ENCODE measurements at places on chromosomes 11 and 22.

DNA sequence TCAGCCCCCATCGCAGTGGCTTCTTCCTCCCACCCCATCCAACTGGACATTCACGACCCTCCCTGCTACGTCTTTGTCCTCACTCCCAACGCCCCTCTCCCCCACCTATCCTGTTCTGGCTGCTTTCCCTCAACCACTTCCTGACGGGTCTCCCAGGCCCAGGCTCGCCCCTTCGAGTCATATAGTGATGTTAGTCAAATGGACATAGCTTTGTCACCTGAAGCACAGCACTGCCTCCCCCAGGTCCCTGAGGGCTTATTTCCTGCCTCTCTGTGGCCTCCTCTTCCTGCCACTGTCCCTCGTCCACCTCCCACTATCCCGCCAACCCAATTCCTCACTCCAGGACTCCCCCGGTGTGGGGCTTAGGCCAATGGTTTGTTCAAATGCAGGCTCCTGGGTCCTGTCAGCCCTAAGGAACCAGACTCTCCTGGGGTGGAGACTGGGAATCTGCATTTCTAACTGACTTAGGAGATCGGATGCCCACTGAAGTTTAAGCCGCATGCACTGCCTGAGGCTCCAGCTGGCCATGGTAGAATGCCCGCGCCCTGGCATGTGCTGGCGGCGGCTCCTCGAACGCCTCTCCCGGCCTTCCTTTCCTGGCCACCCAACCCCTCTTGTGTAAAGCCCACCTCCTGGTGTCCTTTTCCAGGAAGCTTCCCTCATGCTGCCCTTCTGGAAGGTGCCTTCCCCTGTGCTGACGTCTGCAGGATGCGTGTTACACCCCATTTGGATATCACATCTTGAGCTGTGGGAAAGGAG lies 18.3 kb downstream of the SUN2 start:
- no peak for DNase-seq

DNA sequence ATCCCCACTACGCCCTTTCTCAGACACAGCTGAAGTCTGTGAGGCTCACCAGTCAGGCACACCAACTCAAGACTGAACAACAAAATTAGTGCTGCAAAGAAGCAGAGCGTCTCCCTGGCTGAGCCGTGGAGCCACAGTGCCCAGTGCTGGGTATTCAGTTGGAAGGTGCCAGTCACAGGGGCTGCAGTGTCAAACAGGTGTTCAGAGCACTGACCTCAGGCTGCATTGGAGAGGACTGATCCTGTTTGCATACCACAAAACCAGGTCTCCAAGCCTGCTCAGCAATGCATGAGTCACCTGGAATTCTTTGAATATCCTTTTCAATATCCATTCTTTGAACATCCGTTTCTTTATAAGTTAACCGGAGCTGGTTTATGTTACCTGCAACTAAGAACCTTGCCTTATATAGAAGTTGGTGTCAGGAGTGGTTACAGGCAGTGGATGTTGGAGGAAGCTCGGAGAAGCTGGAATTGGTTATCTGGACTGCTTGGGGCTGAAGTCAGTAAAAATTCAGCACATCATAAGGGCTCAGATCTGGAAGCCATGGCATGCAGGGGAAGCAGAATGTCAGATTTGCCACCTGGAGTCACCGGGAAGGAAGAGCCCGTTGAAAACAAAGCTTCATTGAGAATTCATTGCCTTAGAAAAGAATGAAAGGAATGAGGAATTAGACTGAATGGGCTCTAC lies 30.3 kb downstream of the PDGFB start:
- no peak for DNase-seq

DNA sequence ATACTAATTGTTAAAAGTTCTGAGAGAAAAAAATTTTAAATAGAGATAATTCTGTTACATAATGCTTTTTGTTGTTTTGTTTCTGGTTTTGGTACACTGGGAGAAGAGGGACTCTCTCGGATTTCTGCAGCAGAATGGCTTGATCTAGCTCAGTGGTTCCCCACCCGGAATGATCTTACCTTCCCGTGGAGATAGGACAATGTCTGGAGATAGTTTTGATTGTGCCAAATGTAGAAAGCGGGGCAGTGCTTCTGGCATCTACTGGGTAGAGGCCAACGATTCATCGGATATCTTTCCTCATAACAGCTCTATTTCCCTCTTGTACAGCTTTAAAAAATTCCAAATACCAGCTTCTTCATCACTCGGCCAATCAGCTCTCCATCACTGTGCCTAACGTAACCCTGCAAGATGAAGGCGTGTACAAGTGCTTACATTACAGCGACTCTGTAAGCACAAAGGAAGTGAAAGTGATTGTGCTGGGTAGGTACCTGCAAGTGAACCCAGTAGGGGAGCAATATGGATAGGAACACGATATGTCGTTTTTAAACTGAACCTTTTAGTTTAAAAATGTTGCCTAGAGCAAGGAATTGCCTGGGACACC lies 13.2 kb downstream of the CRTAM start:
- DNase-seq, result no peak

DNA sequence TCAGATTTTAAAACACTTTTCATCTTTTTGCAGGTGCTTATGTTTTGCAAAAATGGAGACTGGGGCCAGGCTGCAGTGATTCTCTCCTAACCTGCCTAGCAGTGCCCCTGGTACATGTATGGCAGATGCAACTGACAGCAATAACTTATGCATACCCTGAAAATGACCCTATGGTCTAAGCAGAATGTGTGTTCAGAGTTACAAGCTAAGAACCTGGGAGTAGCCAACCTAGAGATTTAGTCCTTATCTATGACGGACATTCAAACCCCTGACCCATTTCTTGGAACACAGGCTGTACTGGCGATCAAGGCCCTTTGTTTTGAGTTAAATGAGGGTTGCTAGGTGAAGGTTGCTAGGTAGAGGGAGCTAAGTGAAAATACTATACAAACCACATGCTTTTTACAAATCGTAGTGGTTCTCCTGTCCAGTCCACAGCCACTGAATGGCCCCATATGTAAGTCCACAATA lies 184.9 kb upstream of the SESN3 start:
- no peak for DNase-seq

DNA sequence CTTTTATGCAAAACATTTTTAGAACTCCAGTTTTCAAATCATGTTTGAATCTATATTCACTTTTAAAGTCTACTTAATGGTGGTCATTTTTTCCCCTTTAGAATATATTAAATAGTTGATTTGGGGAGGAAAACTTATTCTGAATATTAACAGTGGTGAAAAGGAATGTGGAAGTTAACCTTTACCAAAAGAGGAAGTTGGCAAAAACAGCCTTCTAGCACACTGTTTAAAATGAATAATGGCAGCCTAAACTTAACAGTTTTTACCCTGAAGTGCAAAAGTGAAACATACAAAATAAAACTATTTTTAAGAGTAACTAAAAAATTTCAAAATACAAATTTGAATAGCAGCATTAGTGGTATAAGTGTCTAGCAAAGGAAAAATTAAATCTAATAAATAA lies 86.4 kb downstream of the GRK3 start:
- DNase-seq, result no peak

DNA sequence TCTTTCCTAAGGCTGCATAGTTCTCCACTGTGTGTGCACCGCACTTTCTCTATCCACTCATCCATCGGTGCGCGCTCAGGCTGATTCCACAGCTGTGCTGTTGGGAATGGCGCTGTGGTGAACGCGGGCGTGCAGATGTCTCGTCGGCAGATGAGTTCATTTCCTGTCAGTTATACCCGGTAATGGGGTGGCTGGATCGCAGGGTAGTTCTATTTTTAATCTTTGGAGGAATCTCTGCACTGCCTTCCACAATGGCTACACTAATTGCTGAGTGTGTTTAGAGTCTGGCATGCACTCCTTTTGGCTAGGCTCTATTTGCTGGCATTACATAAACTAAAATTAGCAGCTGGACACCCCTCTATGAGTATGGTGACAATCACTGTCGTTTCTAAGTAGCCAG lies 27.9 kb upstream of the KRTAP5-7 start:
- DNase-seq, result no peak

DNA sequence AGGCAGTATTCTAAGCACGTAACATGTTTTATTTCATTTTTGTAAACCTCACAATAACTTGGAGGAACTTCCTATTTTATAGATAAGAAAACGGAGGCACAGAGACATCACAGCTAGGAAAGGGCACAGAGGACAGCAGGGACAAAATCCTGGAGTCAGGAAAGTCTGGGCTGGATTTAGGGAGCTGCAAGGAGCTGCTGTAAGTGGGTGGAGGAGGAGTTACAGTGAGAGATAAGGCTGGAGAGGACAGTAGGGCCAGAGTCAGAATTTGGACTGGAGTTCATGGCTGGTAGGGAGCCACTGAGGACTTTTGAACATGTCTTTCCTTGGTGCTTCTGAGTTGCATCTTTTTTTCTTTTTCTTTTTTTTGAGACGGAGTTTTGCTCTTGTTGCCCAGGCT lies 32.2 kb upstream of the PTPRJ start:
- no peak for DNase-seq

GRCh38 chr11:46898396-46899095 lies 19.8 kb downstream of the LRP4 start:
- DNase-seq, result no peak

- DNase-seq, result no peak
Measured at GRCh38 chr11:111413849-111414248, 34.8 kb upstream of the POU2AF1 start.

- DNase-seq, result no peak
Measured at GRCh38 chr11:27697679-27698275, 2.5 kb downstream of the BDNF start.

GRCh38 chr11:82105331-82105998 lies 628.2 kb downstream of the FAM181B start:
- DNase-seq, result no peak

GRCh38 chr11:30045144-30045543 lies 28.3 kb upstream of the KCNA4 start:
- no peak for DNase-seq

GRCh38 chr11:129817534-129818051 lies 1.9 kb downstream of the TMEM45B start:
- no peak for DNase-seq

DNA sequence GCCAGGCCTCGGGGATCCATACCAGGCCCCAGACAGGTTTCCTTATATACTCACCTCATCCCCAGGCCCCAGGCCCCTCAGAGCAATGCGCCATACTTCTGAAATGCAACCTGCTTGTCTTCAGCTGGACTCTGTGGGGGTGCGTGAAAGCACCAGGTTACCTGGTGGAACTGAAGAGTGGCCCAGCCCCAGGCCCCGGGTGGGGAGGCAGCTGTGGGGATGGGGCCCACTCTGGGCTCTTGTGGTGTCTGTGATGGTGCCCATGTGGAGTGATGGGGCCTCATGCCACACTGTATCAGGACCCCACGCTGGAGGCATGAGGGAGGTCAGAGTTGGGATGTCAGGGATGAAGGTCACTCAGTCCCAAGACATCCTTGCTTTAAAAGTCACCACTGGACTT lies 999.0 kb downstream of the BRD1 start:
- DNase-seq, result no peak

All from hippocampal formation (tissue), 2 donors.